Lower leg skin (tissue), 4 donors: ENCODE measurements at places on chromosomes 3 and 15. TPM values are rescaled to one million over a fixed set of nuclear protein-coding genes. Genes with fewer than 3 reads are reported as not detected.

The BNC1 gene
- total RNA-seq, result 31.6 TPM

DNA sequence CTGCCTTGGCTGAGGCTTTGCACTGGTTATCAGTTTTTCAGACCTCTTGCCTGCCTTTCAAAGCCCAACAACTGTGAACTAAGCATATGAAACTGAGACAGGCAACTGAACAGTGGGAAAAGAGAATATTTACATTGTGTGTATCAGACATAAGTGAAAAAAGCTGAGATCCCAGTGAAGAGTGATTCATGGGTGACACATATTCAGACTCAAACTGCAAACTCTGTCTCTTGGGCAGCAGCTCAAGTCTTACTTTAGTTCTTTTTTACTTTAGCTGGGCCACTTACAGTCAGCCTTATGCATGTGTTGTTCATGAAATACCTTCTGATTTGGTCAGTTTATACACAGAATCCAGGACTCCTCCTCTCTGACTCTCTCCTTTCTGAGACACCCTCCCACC, 19.2 kb downstream of the SUCLG2 start:
- no peak for DNase-seq

- DNase-seq, result no peak
Observed at GRCh38 chr15:82804575-82804949, 1.3 kb downstream of the FSD2 start.

- DNase-seq, result no peak
Observed at GRCh38 chr3:66386011-66386924, 114.6 kb downstream of the LRIG1 start.

The SLC2A2 gene
- total RNA-seq, result not detected

- no peak for DNase-seq
Observed at GRCh38 chr15:90545095-90545494, 15.4 kb downstream of the CRTC3 start.

DNA sequence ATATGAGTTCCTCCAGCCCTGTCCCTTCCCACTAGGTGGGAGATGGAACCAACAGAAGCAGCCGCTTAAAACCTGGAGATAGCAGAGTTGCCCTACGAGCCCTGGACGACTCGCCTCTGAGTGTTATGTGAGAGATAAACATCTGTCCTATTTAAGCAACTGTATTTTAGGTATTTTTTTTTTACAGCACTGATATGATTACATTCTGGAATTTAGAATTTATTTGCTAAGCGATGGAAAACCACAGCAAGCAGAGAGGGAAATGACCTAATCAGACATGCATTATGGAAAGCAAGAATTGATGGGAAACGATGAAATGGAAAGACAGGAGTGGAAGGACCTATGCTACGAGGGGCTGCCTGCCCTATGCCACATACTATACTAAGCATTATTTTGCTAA, 379.0 kb upstream of the IL12A start:
- no peak for DNase-seq

The PLCH1 gene
- total RNA-seq, result 1.2 TPM

The NMB gene
- total RNA-seq, result 3.7 TPM

GRCh38 chr3:155560135-155560534, 184.7 kb downstream of the PLCH1 start:
- DNase-seq, result no peak

- no peak for DNase-seq
Observed at GRCh38 chr3:132033471-132033870, 1.3 kb downstream of the CPNE4 start.

DNA sequence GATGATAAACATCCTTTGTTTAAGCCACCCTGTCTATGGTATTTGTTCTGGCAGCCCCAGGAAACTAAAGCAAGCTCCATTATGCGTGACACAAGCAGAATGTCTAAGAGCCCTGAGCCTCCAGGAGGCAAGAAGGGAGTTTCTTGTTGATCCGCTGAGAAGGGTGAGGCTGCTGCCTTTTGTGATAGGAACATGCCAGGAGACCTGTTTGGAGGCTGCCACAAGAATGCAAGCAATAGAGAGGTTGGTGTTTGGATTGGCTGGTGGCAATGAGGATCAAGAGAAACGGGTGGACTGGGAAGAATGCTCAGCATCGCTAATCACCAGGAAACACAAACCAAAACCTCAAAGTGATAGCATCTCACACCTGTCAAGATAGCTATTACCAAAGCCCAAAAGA, 104.8 kb downstream of the ASB7 start:
- no peak for DNase-seq

The PAK6 gene
- 79.9 TPM for total RNA-seq

The CRYGS gene
- 0.54 TPM for total RNA-seq

The DNAJB11 gene
- 24.7 TPM for total RNA-seq
